ENCODE measurements at places on chromosomes 4 and X. TPM values are rescaled to one million over a fixed set of nuclear protein-coding genes. Genes with fewer than 3 reads are reported as not detected.

The GYG2 gene
- 16.7 TPM for polyA plus RNA-seq

- DNase-seq, result no peak
These were observed 50.8 kb upstream of the PPP2R2C start for GRCh38 chr4:6523251-6523650.

The NHS gene
- polyA plus RNA-seq, result 19.7 TPM

- DNase-seq, result no peak
These were observed 19.4 kb downstream of the SPRY1 start for GRCh38 chr4:123415977-123416376.

The TMSB15C gene
- 9.4 TPM for polyA plus RNA-seq

- DNase-seq, result peak; percentile 58
These were observed 44.1 kb upstream of the SH3RF1 start for GRCh38 chr4:169314906-169315305.

GRCh38 chrX:120660637-120661036, 30.8 kb upstream of the C1GALT1C1 start:
- no peak for DNase-seq

DNA sequence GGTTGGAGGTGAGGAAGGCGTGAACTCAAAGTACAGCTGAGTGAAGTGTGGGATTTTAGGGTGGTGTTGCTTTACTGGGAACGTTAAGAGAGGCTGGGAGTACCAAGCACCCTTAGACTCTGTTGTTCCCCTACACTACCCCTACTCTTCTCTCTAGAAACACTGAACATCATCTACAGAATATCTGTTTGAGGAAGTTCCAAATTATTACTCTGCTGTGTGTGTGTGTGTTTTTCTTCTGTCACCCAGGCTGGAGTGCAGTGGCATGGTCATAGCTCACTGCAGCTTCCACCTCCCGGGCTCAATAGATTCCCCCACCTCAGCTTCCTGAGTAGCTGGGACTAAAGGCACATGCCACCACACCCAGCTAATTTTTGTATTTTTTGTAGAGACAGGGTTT, 76.7 kb upstream of the AP1S2 start:
- no peak for DNase-seq

The ATP11C gene
- polyA plus RNA-seq, result 45.1 TPM

DNA sequence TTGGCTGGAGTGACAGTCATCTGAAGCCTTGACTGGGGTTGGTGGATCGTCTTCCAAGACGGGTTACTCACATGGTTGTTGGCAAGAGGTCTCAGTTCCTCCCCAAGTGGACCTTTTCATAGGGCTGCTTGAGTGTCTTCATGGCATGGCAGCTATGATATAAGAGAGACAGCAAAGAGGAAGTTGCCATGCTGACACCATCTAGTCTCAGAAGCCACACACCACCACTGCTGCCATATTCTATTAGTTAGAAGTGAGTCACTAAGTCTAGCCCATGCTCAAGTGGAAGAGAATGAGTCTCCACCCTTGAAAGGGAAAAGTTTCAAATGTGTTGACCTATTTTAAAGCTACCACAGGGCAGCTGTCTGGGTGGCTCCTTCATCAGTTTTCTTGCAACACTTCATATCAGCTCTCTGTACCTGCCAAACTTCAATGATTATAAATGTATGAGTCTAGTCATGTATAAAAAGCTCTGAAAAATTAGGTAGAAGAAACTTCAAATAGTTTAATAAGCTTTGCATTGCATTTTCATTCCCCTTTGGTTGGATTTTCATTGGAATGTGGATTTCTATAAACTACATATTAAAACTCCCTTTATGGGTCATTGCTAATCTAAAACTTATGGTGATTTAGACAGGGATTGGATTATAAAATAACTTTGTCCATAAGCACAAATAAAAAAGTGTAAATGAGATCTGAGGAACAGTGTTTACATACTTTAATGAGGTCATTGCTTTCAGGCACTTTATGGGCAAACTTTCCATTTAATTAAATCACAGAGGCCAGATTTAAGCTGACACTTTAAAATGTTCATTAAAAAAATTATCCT, 68.0 kb upstream of the ATXN3L start:
- no peak for DNase-seq

The CLTRN gene
- polyA plus RNA-seq, result 21.6 TPM

DNA sequence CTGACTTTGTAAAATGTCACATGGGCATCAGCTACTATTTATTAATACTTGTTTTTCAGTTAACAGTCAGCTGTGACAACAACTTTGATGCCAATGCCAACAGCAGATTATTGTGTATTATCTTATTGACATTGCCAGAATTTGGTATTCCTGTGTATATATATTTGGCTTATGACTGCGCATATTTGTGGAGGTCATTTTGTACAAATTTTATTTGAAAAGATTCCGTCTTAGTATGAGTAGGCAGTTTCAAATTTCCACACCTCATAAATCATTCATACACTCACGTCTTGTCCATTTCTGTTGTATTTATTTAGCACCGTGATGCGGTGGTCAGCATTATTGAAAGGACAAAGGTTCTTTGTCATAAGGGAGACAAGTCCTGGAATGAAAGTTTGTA, 558.2 kb upstream of the NDST4 start:
- DNase-seq, result no peak

GRCh38 chr4:94508806-94509205, 57.1 kb downstream of the PDLIM5 start:
- no peak for DNase-seq

The CWH43 gene
- polyA plus RNA-seq, result 5.7 TPM

DNA sequence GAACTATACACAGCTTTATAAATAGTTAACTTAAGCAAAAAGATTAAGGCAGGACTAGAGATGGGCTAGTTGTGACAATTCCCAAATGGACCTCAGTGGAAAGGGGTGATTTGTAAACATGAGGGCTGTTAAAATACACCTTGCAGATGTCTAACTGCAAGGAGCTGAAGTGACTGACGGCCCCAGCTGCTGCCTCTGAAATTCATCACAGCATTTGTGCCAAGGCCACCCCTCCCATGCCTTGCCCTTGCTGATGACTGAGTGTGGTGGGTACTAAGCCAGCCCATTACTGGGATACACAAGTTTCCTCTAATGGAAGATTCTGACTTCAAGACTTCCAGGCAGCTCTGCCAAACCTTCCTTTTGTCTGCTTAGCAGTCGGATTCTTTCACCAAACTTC, 23.7 kb upstream of the EGFL6 start:
- no peak for DNase-seq

The PAGE2 gene
- polyA plus RNA-seq, result not detected

The CNGA1 gene
- 3.2 TPM for polyA plus RNA-seq

- no peak for DNase-seq
These were observed 127.2 kb upstream of the RPS6KA3 start for GRCh38 chrX:20393944-20394343.

The GPR34 gene
- 5.4 TPM for polyA plus RNA-seq

DNA sequence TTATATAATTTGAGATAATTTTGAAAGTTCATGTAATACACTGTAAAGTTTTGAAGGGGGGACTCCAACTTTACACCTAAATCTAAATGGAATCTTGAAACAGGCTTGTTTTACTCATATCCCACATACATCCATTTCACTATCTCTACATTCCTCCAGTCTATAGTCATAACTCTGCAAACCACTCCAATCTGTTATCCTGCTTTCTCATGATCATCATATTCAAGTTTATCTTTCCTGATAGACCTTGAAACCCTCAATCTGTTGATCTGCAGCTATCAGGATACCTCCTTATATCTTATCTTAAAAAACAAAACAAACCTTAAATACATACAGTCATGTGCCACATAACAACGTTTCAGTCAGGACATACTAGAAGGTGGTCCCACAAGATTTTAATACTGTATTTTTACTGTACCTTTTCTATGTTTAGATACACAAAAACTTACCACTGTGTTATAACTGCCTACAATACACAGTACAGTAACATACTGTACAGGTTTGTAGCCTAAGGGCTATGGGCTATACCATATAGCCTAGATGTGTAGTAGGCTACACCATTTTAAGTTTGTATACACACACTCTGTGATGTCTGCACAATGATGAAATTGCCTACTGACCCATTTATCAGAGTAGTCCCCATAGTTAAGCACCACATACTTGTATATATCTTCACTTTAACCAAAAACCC, 14.0 kb downstream of the CHIC2 start:
- no peak for DNase-seq

- DNase-seq, result no peak
These were observed 41.9 kb downstream of the PCDH19 start for GRCh38 chrX:100368167-100368566.

- no peak for DNase-seq
These were observed at the start of gene NXF3 for GRCh38 chrX:103092942-103093341. Gene NXF3 (minus strand): TSS chrX:103093143. CDS start chrX:103093023, 120 bp downstream.

GRCh38 chr4:79317711-79318110, 8.2 kb downstream of the NAA11 start:
- no peak for DNase-seq

The TCEAL7 gene
- 48.3 TPM for polyA plus RNA-seq

The PNCK gene
- 6.2 TPM for polyA plus RNA-seq

DNA sequence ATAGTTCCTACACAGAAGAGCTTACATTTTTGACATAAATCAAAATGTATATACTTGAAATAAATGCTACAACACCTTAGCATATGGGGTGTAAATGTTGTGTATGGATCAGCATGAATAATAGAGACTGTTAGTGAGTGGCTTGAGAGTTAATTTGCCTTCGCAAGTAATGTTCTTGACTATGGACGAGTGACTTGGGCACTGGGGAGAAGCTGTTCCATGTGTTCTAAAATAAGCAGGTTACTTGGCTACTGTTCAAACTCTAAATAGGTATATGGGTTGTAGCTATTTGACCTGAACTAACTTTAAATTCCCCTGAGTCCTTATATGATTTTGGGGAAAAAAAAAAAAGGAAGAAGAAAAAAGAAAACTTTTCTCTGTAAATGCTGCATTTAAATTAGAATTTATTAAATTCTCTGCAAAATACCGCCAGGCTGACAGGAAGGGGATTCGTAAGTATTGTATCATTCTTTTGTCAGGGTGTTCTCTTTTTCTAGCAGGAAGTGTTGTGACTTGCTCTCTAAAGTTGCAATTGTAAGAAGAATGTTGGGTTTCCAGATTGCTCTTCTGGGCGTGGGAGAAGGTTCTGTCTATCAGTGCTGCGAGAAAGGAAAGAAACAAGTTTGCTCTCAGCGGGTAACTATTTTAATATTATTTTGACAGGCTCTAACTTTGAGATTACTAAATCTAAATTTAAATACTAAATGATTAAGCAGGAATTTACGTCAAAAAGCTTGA, 32.2 kb downstream of the PLS3 start:
- no peak for DNase-seq

DNA sequence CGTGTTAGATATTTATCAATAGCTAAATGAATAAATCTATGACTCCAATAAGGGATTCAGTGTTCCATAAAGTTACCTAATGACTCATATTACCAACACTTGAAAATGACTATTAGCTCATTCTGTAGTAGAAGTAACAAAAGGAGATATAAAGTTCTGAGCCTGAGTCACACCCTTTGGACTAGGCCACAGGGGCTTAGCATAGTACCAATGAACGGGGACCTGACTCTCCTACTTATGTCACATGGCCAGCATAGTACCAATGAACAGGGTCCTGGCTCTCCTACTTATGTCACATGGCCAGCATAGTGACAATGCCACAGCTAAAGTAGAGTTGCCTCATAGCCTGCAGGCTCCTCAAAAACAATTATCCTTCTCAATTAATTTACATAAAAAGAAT, 43.7 kb downstream of the MAGEB16 start:
- DNase-seq, result no peak

GRCh38 chr4:13544606-13545393, 492 bp upstream of the NKX3-2 start:
- no peak for DNase-seq

- no peak for DNase-seq
These were observed 693 bp downstream of the ATP10D start for GRCh38 chr4:47485768-47486167.

The ADAM29 gene
- polyA plus RNA-seq, result not detected

DNA sequence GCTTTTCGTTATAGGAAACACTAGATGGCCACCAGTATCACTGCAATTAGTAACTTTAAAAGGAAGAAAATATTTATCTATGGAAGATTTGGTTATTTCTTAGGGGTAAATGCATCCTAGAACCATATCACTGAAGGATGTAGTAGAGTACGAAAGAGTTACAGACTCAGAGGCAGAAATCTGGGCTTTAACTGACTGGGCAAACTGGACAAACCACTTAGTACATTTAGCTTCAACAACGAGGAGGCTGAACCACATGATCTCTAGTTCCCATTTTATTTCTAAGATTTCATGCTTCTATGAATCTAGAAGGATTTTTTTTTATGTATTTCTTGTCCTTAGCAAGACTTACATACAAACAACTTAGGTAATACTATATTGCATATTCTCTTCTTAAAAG, 93.0 kb downstream of the SMARCA5 start:
- no peak for DNase-seq

All from right renal pelvis (tissue), 4 donors.